ENCODE measurements at places on chromosomes 1 and 21.

DNA sequence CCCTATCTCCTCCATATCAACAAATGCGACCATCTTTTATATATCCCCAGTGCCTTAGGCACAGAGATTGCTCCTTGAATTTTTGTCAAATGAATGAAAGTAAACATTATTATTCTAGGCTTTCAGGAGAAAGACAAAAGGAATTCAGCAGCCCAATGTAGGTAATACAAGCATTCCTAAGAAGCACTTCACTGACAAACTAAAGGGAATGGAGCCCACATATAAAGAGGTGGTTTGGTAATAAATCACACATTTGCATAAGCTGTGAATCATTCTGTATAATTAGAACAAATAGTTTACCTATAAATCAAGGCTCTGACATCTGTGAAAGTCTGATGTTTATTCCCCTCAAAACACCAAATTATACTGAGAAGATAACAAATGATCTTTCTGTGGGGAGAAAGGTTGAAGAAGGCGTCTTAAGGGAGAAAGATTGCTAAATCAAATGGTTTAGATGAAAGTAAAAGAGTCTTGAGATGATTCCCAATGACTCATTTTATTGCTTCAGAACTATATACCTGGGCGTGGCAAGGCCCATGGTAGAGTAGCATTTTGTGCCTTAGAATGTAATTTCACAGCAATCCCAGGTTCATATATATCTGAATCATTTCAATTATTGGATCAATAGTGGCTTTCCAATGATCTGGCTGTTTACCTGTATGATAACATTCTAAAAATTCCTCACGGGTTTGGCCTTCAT, 558.1 kb downstream of the AGBL4 start:
- DNase-seq = no peak

DNA sequence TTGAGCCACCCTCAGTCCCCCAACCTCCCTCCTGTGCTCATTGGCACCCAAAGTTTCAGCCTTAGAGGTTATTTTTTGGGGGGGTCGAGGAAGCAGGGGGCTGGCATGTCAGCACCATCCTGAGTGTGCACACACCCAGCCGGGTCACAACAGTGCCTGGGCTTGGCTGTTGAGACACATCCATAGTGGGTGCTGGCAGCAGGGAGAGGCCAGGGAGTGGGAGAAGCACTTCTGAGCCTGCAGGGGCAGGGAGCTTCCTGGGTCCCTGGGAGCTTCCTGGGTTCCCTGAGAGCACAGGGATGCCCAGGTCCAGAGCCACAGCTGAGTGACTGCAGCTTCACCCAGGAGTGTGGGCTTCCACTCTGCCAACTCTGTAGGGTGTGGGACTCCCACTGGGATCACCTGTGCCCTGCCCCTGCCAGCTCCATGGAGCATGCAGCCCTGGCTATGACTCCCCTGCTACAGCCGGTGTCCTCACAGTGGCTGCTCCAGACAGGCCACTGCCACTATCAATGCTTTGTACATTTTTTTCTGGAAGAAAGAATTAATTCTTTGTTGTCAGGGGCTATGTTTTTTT, 240.4 kb downstream of the PTGER3 start:
- no peak for DNase-seq

DNA sequence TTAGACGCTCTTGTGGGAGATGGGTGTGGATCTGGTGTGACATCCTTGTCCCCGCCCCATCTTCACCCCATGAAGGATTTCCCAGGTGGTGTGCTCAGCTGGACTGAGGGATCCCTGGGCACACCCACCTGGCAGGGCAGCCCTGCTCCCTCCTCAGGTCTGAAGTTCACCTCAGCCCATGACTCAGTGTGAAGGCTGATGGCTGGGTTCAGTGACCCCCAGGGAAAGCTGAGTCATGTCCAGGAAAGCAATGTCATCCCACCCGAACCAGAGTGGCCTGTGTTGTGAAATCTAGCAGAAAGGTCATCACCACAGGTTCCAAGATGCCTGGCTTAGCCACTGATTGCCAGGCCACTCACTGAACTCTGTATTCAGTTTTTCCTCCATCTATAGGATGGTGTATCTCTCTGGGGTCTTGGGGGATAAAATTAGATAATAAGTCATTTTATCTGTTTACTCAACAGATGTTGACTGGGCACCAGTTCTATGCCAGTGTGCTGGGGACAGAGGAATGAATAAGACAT, 97.7 kb upstream of the JUN start:
- DNase-seq = no peak

GRCh38 chr1:206799311-206799710, 27.0 kb upstream of the IL10 start:
- DNase-seq = no peak

GRCh38 chr1:101187297-101187696, 49.5 kb upstream of the S1PR1 start:
- no peak for DNase-seq

DNA sequence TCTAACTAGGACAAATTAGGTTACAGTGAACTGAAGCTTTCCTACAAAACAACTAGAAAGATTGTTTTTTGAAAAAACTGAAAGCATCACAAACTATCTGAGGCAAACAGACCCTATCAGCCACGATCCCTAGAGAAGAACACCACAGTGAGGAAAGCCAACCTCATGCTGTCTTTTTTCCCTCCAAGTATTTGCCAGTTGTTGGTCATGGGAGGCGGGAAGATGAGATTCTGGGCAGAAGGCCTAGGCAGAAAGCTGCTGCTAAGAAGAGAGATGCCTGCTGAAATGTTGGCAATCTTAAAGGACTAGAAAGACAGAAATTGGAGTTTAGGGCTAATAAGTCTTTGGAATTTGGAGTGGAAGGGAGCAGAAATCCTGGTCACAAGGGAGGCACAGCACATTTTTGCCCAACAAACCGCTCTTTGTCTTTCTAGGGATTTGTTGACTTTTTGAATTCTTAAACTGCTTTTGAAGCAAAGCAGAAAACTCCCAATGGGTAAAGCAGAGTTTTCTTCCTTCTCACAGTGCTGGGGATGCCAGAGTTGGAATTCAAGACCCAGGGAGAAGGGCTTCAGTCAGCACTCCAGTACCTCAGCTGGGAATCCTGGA, 83.9 kb downstream of the MT1HL1 start:
- DNase-seq = no peak

- DNase-seq = peak; percentile 24
These were observed 13.2 kb downstream of the PPP1R15B start for GRCh38 chr1:204398197-204399125.

GRCh38 chr1:231057410-231057809, 17.4 kb upstream of the FAM89A start:
- no peak for DNase-seq

- DNase-seq = no peak
These were observed 775 bp downstream of the TMEM125 start for GRCh38 chr1:43270421-43271095.

- no peak for DNase-seq
These were observed 73.3 kb upstream of the KLHDC7A start for GRCh38 chr1:18407166-18408045.

- no peak for DNase-seq
These were observed 13.8 kb upstream of the SEC16B start for GRCh38 chr1:177983482-177984135.

GRCh38 chr1:27588256-27589232, 15.4 kb downstream of the AHDC1 start:
- DNase-seq = no peak

DNA sequence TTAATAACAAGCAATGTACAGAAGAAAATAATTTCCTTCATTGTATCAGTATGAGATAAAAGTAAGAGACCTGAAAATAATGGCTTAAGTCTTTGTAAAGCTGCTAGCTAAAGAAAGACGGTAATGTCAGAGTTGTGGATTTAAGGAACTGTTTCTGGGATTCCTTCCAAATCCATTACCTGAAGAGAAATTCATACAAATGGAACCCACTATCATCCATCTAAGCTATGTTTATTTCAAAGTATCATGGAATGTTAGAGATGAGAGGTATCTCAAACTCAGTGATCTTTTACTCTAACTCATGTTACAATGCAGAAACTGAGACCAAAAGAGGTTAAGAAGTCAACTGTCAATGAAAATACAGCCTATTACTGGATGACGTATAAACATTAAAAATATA, 197.7 kb downstream of the DENND1B start:
- DNase-seq = no peak

DNA sequence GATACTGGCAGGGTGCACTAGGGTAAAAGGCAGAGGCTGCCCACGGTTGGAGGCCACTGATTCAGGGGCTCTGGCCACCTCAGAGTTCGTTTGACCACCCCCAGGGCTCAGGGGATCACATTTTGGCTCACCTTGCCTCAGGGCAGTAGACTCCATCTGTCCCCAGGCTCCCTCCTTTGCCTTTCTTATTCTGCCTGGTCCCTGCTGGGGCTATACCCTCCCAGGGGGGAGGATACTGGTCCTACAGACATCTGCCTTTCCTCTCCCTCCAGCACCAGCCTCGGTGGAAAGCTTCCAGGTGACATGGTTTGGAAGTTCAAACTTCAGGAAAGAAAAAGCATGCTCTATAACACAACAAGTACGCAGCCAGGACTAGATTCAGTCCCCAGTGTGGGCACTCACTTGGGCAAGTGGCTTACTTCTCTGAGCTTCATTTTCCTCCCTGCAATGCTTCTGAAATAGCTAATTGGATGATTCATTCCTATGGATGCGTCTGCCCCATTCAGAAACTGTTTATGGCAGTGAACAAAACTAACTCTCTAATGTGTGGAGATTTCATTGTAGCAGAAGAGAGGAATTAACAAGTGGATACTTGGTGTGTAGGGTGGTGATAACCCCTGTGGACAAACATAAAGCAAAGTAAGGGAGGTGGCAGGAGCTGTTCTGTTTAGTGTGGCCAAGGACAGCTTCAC, 154.8 kb downstream of the TRABD2B start:
- DNase-seq = no peak

- DNase-seq = no peak
These were observed 15.4 kb downstream of the KCNH1 start for GRCh38 chr1:211118407-211119102.

- DNase-seq = no peak
These were observed 923.4 kb downstream of the NCAM2 start for GRCh38 chr21:21921410-21922232.

DNA sequence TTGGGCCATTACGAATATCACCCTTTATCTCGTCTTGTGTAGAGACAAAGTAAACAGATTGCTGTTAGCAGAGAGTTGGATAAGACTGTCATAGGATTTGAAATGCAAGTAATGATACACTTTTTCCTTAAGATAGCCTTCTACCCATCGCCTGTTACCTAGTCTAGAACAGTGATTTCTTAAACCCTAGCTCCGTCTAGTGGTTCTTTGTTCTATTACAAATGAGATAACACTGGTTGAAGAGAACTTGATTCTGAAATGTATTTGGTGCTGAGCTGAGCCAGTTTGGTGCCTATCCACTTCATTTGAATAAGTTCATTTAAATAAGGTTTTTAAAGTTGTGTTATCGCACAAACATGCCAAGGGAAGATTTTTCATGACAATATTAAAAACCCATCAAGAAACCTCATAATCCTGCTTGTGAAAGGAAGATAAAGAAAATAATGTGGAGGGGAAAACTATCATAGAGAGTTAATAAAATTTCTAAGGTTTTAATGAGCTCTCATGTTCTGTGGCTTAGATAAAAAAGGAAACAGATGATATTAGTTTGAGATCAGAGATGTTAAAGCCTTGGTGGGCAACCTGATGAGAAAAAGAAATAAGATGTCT, 1.5 kb upstream of the KCNH1 start:
- DNase-seq = no peak

GRCh38 chr1:168097921-168098528, 38.7 kb downstream of the GPR161 start:
- no peak for DNase-seq

DNA sequence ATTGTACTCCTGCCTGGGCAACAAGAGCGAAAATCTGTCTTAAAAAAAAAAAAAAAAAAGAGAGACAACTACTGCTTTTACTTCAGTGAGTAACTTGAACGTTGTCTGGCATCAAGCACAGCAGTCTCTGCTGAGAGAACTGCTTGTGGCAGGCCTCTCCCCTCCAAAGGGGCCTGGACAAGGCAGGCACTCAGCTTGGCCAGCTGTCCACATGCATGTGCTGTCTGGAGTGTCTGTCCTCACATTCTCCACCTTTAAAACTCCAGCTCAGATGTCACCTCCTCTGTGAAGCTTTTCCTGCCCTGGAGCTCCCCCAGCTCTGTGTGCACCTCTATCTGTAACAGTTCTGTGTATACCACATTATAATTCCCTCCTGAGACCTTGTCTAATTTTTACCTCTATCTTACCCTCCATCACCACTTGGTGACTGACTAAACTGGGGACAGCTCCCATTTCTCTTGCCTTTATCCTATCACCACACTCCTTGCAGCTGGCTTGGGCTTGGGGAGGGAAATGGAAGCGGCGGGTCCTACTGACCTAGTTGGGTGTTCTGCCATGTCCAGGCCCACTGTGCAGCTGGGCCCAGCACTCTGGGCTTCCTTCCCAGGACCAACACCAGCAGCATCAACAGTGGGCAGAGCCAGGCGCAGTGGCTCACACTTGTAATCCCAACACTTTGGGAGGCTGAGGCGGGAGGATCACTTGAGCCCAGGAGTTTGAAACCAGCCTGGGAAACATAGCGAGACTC, 71.4 kb upstream of the ARTN start:
- DNase-seq = no peak

DNA sequence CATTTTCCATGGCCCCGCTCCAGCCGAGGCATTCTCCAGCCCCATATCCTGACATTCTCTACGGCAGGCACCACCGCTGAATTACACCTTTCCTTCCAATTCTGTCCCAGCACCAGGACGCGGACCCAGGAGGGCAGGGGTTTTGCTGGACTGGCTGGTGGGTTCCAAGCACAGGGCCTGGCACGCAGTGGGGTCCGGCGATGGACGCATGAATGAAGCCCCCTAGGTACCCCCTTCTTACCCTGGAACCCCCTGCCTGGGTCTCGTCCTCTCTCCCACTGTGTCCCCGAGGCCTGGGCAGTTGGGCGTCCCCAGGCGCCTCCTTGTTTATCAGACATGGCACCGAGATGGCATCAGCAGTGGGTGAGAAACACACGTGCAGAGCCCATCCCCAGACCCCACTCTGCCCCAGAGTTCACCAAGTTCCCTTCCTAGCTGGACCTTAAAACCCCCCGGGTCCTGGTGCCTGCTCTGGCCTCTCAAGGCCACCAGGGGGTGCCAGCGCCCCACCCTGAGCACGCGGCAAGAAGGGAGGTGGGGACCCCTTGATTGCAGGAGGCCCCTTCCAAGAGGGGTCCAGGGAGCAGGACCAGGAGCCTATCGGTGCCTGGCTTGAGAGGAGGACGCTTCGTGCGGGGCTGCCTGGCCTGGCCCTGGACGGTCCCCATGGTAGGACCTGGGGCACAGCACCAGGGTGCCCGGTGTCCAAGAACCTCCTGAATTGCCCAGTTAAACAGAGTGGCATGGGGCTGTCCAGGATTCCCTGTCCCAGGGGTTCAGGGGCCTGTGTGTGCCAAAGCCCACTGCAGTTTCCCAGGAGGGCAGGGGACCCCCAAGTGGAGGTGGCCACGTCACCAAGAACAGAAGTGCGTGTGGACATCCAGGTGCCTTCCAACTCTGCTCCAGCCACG, 46.1 kb downstream of the MEGF6 start:
- DNase-seq = no peak

DNA sequence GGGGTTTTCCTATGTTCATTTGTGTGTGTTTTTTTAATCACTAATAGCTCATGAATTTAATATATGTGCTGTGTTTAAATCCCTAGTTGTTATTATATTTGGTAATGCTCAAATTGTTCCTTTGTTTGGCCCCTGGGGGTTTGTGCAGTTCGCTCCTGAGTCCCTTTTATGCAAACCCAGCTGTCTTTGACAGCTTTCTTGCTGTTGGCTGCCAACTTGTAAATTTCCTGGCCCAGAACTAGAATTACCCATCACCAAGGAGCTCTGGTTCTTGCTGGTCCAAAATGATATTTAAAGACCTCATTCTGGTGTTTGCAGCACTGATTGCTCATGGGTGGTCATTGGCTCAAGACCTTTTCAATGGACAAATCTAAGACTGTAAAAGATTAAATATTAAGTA, 39.6 kb upstream of the PGBD5 start:
- DNase-seq = no peak

GRCh38 chr1:110605901-110606656, at the start of gene KCNA2:
TSS of gene KCNA2 (minus strand) at chr1:110606358. CDS start at chr1:110604782, 1,576 bp downstream.
- DNase-seq = no peak

Data from stimulated activated CD4-positive, alpha-beta T cell treated with anti-CD3 and anti-CD28 coated beads, TNF-alpha, amount 100 ng/mL, for 1 hour (primary cell).